Fibroblast of skin of scalp (primary cell): ENCODE measurements at places on chromosomes 2 and 18.

DNA sequence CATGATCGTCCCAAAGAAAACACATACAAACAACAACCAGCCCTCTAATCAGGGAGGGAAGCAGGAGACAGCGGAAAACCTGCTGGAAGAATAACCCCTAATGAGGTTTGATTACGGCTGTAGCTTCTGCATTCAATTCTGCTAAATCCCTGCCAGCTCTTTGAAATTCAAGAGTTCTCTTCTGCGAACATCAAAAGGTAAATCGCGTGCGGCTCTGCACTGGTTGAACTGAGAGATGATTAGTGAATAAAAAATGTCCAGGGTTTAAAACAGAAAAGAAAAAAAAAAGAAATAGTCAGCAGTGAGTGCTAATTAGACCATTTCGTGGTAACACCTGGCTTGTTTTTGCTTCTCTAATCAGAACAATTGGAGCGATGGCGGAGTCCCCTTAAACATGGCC lies 153.0 kb upstream of the CAPN13 start:
- DNase-seq = no peak

DNA sequence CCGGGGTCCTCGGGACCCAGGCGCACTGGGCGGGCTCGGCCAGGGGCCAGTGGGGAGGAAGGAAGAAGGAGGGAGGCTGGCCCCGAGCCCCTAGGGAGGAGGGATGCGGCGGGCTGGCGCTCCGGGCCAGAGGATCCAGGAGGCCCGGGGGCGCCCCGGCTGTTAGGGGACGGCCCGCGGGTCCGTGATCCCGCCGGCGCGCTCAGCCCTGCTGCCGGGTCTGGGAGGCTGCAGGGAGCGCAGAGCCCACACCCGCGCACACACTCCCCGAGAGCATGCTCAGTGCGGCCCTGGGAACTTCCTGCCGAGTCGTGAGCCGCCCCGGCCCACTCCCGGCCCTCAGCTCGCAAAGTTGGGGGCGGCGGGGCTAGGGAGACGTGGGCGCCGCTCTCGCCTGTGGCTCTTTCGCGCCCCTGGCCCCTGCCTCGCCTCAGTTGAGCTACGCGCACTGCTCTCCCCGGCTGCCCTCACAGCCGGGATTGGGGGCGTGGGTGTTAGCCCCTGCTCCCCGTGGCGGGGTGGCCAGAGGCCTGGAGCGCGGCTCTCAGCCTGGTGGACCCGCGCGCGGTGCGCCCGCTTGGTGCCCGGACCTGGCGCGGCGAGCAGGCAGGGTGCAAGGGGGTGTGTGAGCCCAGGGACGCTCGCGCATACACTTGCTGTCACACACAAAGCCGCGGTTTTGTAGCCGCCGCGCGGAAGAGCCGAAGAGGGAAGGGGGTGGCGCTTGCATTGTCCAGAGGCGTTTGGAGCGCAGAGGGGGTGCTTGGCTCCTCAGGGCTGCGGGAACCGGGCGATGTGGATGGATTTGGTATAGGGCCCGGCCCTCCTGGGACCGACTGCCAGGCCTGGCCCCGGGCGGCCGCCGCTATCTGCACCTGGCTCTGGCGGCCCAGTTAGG lies 132.9 kb upstream of the MGAT5 start:
- peak; percentile 76 for DNase-seq

DNA sequence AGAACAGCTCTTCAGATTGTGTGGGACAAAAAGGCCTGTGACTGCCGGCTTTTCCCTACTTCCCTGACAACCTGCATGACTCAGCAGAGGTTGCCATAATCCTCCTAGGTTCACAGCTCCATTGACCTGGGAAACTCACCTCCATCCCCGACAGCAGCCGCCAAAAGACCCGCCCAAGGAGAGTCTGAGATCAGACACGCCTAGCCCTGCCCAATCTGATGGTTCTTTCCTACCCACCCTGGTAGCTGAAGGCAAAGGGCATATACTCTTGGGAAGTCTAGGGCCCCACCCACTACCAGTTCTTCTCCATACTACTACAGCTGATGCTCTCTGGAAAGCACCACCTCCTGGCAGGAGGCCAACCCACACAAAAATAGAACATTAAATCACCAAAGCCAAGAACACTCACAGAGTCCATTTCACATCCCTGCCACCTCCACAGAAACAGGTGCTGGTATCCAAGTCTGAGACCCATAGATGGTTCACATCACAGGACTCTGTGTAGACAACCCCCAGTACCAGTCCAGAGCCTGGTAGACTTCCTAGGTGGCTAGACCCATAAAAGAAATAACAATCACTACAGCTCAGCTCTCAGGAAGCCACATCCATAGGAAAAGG lies 140.6 kb downstream of the NETO1 start:
- no peak for DNase-seq

GRCh38 chr2:121919803-121920202 lies 164.4 kb downstream of the TSN start:
- DNase-seq = no peak

- peak; percentile 84 for DNase-seq
Measured at GRCh38 chr2:224145751-224146355, 106.8 kb upstream of the SERPINE2 start.

GRCh38 chr2:189363559-189363958 lies 77.7 kb upstream of the WDR75 start:
- DNase-seq = peak; percentile 58

DNA sequence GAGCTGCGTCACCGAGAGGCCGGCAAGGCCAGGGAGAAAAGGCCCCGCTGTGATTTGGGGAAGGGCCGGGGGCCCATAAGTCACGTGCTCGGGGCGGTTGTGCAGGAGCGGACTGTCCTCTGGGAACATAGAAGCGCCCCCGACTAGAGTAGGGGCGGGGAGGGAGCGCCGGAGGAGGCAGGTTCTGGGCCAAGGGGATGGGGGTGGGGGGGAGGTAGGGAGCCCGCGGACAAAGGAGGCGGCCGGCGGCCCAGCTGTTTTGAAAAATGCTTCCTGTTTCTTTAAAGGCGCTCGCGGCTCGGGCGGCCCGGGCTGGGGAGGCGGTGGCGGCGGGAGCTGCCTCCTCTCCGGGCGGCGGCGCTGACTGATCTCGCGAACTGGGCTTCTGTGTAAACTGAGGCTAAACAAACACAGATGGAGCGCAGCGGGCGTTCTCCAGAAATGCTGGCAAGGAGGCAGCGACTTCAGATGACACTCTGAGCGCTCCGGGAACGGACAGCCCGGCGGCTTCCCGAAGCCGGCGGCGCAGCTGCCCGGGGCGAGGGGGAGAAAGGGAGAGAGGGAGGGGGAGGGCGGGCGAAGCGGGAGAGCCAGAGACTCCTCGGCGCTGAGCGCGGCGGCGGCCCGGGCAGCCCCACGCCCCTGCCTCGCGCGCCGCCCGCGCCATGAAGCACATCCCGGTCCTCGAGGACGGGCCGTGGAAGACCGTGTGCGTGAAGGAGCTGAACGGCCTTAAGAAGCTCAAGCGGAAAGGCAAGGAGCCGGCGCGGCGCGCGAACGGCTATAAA lies at the start of gene ATOH8:
TSS of gene ATOH8 (plus strand) at position 467 of the 788 bp plus-strand sequence. CDS start at position 666, 199 bp downstream.
- peak; percentile 80 for DNase-seq

GRCh38 chr2:222919841-222920526 lies 59.1 kb downstream of the ACSL3 start:
- peak; percentile 90 for DNase-seq
